ENCODE measurements at places on chromosomes 2 and 18. TPM values are rescaled to one million over a fixed set of nuclear protein-coding genes. Genes with fewer than 3 reads are reported as not detected.

The TEKT4 gene
- total RNA-seq: not detected

The NCKAP5 gene
- 19.3 TPM for total RNA-seq

The CFAP221 gene
- 3.8 TPM for total RNA-seq

The AGXT gene
- 1.5 TPM for total RNA-seq

The AFTPH gene
- 75.1 TPM for total RNA-seq

DNA sequence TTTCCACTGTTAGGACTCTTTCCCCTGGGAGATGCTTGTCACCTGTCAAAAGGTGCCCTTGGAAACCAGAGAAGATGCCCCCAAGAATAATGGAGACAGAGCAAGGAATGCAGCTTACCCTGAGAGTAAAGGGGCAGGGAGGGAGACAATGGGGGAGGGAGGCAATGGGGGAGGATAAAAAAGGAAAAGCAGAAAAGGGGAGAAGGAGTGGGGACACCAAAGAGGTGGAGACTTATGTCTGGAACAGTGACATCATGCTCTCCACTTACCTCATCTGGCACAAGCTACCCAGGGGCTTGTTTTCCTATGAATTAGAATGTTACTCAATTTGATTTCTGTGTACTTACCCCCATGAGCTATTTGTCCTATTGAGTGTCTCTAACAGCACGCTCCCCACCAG lies 67.9 kb downstream of the MRO start:
- DNase-seq: no peak

DNA sequence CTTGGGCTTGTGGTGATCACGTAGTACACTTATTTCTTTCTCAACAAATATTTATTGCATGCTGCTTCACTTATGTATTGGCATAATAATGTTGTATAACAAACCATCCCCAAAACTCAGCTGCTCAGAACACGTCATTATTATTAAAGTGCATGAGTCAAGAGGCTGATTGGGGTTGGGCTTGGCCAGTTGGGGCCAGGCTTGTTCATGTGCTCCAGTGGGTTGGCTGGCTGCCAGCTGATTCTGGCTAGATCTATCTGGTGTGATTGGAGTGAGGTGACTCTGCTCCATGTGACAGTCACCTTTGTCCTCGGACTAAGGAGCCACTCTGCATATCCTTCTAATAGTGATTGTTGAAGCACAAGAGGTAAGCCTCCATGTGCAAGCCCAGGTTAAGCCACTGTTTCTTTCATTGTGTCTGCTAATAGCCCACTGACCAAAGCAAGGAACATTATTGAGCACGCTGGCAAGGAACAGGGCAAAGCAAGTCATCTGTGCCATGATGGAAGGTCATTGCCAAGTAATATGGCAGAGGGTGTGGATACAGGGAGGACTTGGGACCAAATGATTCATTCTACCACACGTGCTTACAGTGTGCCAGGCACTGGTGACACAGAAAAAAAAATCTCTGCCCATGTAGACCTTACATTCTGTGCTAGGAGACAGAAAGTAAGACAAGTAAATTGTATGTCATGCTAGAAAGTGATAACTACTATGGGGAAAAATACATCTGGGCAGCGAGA lies 63.3 kb upstream of the TMEM182 start:
- peak; percentile 87 for DNase-seq

DNA sequence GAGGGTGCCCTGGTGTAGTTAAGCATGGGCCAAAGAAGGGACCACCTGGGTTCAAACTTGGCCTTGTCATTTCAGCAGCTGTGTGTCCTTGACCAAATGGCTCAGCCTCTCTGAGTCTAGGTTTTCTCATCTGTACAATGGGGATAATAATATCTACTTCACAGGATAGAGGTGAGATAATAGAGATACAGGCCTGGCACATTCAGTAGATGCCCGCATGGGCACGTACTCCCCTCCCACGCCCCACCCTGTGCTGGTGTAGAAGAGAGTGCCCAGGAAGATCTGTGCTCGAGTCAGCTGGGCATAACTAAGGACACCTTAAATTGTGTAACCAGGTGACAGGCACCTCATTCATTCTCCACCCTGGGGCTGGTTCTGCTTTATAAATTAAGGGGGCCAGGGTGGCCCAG lies 8.4 kb upstream of the TMEM185B start:
- no peak for DNase-seq

DNA sequence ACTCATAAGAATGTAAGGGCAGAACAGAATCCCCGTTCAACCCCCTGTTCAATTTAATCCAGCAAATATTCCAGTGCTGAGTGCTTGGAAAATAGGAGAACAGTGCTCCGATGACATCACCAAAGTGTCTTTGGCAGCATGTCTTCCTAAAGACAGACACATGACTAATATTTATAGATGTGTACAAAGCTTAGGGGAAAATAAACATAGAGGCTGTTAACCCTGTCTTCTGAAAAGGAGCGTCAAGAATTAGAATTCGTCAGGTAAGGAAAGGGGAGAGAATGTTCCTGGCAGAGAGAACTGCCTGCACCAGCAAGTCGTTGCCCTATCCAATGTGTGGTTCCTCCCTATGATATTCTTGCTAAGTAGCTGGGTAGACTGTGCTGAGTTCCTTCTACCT lies 72.7 kb downstream of the PLB1 start:
- DNase-seq: no peak

- DNase-seq: no peak
Observed at GRCh38 chr18:27750014-27750413, 426.9 kb downstream of the CDH2 start.

DNA sequence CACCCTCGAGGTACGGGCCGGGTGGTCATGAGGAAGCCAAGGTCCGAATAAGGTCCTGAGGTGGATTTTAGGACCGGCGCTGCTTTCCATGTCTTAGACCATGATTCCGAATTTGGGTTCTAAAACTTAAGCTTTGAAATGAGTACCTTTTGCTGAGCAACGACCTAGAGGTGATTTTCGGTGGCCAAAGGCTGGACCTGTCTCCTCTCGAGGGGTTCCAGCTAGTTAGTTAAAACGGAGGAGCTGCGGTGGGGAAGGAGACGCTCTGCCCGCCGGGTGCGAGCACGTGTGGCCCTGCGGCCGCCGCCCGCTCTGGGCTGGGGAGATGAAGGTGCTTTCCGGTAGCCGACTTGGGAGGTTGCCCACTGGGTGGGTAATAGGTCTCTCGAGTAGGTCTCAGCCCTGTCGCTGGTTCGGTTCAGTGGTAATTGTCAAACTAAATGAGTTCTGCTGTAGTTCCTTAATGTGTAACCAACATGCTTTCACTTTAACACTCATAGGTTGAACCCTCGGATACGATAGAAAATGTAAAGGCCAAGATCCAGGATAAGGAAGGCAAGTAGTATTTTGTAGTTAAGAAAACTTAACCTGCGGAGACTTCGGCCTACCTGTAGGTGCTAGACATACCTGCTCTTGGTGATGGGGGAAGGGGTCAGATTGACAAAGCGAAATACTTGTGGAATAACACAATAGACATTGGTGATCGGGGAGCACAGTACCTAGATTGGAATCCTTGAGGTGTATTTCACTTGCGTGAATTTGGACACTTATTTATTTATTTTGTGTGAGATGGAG lies 572 bp downstream of the RPS27A start:
- DNase-seq: peak; percentile 66

GRCh38 chr2:113169002-113169530 lies 4.7 kb upstream of the PSD4 start:
- DNase-seq: peak; percentile 50

Data from Peyer's patch (tissue), 4 donors.